Ecto neural progenitor cell (in vitro differentiated cells): ENCODE measurements at places on chromosomes 3 and 15.

GRCh38 chr3:50227390-50228183, 8.4 kb upstream of the GNAI2 start:
- peak; percentile 94 for DNase-seq

GRCh38 chr15:80526556-80527340, 122.6 kb downstream of the ARNT2 start:
- DNase-seq: no peak

DNA sequence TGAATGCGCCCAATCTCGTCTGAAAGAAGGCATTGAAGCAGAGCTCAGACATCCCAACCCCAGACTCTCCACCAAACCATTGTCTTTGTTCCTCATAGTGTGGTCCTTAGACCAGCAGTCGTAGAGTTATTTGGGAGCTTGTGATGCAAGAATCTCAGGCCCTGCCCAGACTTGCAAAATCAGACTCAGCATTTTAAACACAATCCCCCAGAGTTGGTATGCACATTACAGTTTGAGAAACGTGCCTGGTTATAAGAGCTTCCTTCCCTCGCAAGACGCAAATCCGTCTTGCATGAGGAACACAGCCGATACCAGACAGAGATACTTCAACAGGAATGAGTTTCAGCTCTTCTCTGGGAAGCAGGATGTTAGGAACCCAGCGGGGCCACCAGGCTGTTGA, 38.9 kb upstream of the IREB2 start:
- DNase-seq: no peak

DNA sequence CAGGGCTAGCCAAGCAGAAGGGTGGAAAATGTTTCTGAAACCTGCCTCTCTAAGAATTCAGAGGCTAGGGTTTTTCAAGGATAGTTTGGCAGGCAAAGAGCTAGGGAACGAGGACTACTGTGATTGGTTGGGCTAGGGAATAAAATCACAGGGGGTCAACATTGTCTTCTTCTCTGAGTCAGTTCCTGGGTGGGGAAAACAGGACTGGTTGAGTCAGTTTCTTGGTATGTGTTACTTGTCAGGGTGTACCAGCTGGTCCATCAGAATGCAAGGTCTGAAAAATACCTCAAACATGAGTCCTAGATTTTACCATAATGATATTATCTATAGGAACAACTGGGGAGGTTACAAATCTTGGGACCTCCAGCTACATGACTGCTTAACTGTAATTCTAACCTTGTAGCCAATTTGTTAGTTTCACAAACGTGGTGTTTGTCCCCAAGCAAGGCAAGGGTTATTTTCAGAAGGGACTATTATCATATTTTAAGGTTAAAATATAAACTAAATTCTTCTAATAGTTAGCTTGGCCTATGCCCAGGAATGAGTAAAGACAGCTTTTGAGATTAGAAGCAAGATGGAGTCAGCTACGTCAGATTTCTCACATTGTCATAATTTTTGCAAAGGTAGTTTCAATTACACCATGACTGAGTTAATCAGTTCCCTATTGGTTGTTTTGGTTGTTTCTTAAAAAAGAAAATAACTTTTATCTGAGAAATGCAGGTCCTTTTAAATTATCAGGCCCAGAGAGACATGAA, 231.5 kb downstream of the ALCAM start:
- DNase-seq: no peak

DNA sequence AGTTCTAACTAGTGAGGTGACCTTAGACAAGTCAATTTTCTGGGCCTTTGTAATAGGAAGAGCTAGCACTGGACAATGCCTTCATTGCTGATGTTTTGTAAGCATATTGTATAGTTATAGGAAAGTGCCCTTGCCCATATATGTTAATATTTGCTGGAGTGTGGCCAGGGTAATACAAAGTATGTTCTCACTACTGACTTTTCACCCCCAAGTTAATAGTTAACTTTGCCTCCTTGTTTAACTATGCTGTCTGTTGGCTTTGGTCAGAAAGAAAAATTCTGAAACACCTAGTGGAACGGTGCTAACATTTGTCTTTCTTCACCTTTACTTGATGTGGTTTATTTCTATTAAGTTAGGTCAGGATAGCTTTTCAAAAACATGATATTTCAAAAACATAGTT, 287.4 kb upstream of the CTNNB1 start:
- no peak for DNase-seq

DNA sequence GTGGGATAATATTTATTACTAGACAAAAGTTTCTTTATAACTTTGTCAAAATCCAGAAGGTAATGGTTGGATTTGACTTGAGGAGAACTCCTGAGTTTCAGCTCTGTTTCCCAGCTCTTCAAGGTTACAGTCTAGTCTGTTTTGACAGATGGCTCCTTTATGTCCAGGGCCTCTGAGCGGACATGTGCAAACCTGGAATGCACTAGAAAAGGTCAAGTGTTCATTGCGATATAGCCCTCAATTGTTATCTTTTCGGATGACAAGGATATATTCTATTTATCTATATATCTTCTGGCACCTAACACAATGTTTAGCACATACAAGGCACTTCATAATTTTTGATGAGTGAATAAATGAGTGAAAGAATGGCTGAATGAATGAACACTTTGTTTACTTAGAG, 513.2 kb upstream of the GOLIM4 start:
- DNase-seq: no peak

DNA sequence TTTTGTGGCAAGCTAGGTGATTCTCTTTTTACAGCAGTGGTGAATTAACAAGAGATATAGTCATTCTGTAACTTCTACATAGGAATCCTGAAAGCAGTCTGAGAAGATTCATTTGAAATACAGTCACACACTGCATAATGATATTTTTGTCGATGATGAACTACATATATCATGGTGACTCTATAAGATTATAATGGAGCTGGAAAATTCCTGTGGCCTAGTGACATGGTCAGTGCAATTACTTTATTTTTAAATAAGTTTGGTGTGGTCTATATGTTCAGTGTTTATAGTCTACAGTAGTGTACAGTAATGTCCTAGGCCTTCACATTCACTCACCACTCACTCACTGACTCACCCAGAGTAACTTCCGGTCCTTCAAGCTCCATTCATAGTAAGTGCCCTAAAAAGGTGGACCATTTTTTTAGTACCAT, 511.4 kb upstream of the MCTP2 start:
- no peak for DNase-seq

GRCh38 chr15:33154351-33155166, 40.0 kb downstream of the FMN1 start:
- DNase-seq: no peak

- no peak for DNase-seq
Observed at GRCh38 chr15:53837263-53837662, 77.8 kb upstream of the WDR72 start.
